Renal pelvis (tissue), 12 donors: ENCODE measurements at places on chromosomes 7 and 10. TPM values are rescaled to one million over a fixed set of nuclear protein-coding genes. Genes with fewer than 3 reads are reported as not detected.

DNA sequence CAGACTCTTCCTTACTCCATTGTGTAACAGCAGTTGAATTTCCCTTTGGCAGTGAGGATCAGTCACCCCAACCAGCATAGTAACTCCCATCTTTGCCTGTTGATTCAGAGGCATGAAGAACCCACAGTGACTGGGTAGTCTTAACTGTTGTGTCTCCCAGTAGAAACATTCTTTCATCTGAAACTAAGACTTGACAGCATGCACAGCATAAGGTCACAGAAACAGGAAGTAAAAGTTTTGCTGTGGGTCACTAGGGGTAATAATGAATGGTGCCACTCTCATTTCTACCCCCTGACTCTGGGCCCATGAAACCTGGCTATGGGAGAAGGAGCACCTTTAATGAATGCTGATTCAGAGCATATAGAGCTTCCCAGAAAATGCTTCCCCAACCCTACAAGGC is 8.3 kb upstream of the FRMPD2 start:
- DNase-seq: no peak

GRCh38 chr7:110861163-110861562 is 229.8 kb upstream of the LRRN3 start:
- no peak for DNase-seq

DNA sequence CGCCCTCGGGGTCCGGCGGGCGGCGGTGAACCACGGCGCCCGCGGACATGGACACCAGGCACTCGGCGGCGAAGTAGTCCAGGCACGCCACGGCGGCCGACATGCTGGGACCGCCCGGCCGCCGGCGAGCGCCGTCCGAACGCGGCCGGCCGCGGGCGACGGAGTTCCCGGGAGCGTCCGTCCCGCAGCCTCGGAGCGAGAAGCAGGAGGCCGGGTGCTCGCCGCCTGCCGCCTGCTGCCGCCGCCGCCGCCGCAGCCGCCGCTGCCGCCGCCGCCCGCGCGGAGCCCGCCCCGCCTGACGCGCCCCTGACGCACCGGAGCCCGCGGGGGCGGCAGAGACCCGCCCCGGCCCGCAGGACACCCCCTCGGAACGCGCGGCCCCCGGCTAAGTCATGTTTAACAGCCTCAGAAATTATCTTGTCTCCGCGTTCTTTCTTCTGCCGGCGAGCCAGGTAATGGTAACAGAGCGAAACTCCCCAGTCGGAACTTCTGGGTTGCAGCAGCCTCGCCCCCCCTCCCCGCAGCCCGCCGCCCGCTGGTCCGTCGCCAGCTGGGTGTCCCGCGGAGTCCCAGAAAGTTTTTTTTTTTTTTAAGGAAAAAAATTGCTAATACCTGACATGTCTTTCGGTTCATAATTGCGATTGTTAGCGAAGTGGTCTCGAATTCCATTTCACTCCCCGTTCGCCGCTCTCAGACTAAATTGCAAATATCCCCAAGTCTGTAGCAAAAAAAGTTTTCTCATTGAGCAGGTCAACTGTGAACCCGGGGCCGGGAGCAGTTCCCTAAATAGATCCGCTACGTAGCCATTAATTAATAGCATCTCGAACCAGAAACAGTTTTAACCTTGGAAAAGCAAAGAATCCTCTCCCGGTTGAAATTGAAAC is at the start of gene KLF14:
KLF14 (minus strand) TSS at position 277 of the 884 bp plus-strand sequence; CDS start at position 103, 174 bp downstream.
- DNase-seq: peak; percentile 38

C10orf143 gene
- 5.4 TPM for polyA plus RNA-seq

- no peak for DNase-seq
Observed at GRCh38 chr10:29386342-29386999, 97.6 kb downstream of the LYZL1 start.

NAT16 gene
- polyA plus RNA-seq: not detected

DNA sequence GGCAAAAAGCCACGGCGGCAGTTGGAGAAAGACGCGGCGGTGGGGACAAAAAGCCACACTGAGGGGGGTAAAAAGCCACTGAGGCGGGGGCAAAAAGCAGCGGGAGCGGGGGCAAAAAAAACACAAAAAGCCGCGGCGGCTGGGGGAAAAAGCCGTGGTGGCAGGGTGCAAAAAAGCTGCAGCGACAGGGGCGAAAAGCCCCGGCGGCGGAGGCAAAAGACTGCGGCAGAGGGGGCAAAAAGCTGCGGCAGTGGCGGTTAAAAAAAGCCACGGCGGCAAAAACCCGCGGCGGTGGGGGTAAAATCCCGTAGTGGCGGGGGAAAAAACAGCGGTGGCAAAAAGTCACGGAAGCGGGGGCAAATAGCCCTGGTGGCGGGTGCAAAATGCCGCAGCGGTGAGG is 527.3 kb downstream of the ZNF33B start:
- DNase-seq: no peak

DNA sequence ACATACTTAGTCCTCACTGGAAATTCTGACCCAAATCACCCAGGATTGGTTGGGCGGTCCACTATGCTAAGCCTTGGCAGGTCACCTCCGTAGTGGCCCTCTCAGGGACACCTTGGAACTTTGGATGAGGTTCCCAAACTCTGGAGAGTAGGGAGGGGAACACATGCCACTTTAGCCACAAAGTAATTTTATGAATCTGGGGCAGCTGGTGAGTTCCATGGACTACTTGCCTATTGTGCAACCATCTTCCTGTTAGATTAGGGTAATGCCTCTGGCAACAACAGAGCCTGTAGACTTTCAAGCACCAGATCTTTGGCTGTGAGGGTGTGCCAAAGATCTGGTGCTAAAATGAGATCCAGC is 77.7 kb downstream of the ITGB8 start:
- DNase-seq: no peak

TRPV5 gene
- polyA plus RNA-seq: 1.7 TPM
